Activated CD4-positive, alpha-beta T cell treated with anti-CD3 and anti-CD28 coated beads, Interleukin-2, amount 50 U/mL, for 16 hours (primary cell): ENCODE measurements at places on chromosomes 7 and 10.
A peak's percentile ranks its signal among the peaks of the same experiment; 100 is the strongest.

- DNase-seq: no peak
These were observed 502.8 kb downstream of the PHTF2 start for GRCh38 chr7:78301407-78301806.

DNA sequence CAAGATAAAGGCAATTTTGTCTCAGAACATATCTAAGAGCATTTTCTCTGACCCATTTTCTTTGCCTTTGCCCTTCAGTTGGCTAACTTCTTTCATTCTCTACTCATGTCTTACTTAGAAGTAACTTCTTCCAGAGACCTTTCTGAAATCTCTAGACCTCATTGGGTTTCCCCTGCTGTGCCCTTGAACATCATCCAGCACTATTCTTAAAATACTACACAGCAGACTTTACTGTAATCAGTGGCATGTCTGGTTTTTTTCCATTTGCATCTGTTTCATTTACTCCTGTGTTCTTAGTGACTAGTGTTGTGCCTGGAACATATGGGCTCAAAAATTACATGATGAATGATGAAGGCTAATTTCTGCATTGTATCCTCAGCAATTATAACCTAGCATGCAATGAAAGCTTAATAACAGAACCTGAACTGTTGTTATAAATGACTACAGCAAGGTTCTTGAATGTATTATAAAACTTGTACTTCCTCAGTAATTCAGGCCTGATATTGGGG, 301.9 kb downstream of the CDK14 start:
- no peak for DNase-seq

- DNase-seq: no peak
These were observed 183.9 kb downstream of the SGMS1 start for GRCh38 chr10:50439806-50440205.

- no peak for DNase-seq
These were observed 651.5 kb downstream of the TNS3 start for GRCh38 chr7:46930366-46930765.

- no peak for DNase-seq
These were observed 99.3 kb downstream of the ARHGAP22 start for GRCh38 chr10:48505394-48506112.

DNA sequence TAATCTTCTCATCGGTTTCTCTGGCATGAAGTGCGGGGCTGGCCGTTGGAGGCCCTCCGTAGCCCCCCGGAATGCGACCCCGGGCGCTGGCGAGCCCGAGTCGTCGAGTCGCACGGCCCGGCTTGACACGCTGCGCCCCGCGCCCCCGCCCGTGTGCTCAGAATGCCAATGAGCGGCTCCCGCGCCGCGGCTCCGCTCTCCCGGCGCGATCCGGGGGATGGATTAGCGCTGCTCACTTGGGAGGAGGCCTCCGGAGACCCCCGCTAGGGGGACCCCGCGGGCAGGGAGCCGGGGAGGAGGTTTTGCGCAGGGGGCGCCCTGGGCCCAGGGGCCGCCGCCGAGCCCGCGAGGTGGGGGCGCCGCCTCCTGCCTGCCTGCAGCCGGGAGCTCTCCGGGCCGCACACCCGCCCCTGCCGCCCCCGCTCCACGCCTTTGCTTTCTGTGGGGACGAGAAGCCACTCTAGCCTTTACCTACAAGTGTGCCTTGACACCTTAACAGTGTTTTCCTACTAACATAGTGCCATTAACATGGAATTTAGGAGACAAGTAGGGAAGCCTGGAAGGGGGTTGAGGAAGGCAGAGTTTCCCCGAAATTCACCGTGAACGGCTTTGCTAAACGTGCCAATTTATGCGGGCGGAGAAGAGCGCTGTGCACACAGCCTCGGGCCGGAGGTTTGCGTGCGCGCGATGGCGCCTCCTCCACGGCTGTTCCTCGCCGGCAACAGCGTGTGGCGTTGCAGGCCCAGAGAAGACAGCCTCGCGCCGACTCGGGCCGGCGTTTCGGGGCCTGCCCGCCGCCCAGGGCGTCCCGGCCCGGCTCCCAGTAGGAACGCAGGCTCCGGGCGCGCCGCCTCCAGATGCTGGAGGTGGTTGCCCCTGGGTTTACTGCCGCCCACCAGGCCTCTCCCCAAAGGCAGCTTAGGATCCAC, 7.1 kb downstream of the SHH start:
- peak; percentile 56 for DNase-seq

DNA sequence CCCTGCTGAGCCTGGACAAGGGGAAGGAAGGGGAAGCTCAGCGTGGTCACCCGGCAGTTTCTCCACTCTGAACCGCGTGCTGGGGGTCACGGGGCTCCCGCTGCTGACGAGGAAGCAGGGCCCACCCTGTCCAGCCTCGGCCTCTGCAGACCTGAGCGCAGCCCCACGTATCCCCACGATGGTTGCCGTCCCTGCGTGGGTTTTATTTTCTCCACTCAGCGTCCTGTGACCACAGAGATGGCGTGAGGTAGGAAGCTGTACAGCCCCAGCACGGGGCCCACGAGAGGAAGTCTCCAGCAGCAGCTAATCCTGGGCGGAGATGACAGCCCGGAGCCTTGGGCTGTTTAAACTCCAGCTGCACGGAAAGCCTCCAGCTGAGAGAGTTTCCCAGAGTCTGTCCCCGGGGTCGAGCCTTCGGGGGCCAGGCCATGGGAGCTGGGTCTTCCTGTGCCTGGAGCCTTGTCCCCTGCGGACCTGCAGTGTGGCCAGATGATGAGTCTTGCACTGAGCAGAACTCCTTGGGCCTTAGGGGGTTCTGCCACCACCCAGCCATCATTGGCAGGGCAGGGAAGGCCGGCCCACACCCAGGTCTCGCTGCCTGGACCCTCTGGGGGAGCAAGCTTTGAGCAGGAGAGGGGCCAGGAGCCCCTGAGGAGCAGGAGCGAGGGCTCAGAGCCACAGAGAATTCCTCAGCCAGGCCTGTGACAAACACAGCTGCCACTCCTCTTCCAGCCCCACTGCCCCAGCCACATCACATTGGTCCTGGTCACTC, 72.8 kb upstream of the FAM20C start:
- DNase-seq: no peak

GRCh38 chr7:73851410-73852338, 9.3 kb upstream of the TMEM270 start:
- peak; percentile 82 for DNase-seq

DNA sequence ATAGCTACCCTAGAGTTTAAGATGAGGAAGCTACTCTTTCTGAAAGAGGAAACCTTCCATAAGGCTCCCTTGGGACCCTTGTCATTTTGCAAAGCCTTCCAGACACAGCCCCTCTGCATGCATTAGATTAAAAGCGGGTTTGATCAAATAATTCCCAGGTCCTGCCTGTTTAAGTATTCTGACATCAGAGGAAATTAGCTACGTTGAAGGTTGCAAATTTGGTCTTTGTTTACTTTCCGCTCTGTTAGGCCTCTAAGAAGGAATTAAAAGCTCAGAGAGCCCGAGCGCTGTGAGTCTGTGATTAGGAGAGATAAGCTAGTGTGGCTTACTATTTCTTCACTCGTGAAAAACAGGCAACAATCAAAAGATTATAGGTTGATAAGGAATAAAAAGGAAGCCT, 1.4 kb upstream of the THSD7A start:
- no peak for DNase-seq
